ENCODE measurements at places on chromosomes 5 and 9.

DNA sequence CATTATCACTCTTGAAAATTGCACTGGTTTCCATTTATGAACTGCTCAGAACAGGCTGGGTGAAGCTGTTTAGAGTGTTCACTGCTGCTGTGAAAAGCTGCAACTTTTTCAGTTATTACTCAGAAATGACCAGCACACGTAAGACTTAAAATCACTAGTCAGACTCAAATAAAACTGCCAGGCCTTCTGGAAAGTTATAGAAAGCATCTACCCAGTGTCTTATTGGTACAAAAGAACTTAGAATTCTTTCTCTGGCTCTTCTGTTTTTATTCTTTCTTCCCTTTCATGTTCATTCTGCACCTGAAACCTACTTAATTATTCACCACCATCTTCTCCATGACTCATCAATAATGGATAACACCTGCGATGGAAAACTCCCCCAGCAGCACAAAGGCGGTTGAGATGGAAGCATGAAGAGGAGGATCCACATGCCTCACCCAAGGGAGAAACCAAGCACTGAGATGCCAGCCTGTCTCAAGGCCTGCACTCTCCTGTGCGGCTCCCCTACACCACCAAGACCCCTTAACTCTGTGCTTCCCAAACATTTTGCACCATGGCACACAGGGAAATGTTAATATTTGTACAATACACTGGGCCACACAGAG lies 171.9 kb downstream of the ENTREP1 start:
- DNase-seq: no peak

DNA sequence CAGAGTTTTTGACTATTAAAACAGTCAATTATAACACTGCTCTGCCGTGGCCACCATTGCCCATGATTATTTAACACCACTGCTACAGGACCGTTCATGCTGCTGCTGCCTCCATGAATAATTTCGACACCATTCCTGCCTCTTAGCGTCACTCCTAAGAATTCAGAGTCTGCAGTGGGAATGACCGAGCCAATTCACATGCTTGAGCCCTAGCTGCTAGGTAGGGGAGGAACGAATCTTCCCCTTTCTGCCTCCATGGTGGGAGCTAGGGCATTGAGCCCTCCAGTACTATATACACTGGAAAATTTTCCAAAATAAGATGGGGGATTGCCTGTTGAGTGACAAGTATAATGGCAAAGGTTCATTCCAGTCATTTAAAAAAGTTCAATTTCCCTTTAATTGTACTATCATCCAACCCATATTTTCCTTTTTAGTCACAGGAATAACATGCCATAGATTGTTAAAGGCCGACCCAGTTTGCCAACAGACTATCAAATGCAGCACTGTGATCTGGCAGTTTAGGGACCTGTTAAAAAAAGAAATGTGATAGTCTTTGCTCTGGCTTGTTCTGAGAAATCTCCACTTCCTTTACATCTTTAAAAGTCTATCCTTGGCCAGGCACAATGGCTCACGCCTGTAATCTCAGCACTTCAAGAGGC lies 13.5 kb upstream of the B4GALT1 start:
- DNase-seq: no peak

- DNase-seq: no peak
Observed at GRCh38 chr5:38167562-38167996, 90.8 kb upstream of the EGFLAM start.

DNA sequence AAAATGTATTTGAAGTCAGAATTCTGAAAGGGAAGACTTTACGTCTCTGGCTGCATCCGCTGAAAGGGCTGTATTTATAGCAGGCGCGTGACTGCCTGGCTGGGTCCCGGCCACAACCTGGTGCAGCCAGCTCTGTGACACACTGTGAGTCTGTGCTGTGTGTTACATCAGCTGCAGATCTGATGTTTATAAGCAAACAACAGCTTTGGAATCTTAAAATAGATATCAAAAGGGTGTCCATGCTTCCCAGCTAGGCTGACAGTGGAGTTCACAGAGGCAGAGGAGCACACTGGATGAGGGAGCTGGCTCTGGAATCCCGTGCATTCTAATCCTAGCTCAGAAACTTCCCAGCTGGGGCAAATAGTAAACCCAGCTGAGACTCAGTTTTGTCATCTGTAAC lies 433.4 kb upstream of the BRINP1 start:
- no peak for DNase-seq

DNA sequence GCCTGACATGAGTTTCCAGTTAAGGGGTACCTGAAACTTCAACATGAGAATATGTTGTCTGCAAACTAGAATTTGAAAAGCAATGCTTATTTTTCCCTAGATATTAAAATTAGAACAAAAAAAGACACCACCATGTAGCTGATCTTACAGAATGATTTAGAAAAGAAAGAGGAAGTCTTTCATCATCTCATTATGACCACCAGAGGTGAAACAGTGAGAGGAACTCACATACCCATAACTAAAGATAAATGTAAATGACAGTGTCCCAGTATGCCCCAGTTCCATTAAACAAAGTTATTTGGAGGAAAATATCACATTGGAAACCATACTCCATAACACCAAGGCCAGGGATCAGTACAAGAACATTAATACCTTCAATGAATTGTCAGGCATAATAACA lies 6.9 kb downstream of the TAF7 start:
- DNase-seq: no peak

DNA sequence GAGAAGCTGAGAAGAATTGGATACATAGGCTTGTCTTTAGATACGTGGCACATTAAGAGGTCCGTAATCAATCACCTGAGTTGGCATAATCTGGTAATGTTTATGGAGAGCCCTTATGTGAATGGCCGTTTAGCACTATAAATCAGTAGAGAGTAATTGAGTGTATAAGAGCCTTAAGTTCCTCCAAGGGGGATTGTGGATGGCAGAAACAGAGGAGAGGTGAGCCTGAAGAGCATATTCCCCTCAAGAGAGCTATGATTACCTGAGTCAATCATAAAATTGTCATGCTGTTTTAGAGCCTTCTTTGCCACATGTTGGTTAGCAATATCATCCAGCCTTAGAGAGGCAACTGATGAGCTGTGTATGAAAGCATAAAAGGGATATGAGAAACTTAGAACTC lies 58.8 kb downstream of the FOCAD start:
- DNase-seq: no peak

- DNase-seq: no peak
Observed at GRCh38 chr5:2902742-2903297, 151.3 kb upstream of the IRX2 start.
